Breast epithelium (tissue), 4 donors: ENCODE measurements at places on chromosomes 12 and 14. TPM values are rescaled to one million over a fixed set of nuclear protein-coding genes. Genes with fewer than 3 reads are reported as not detected.

Gene NDUFA9
- total RNA-seq, result 26.5 TPM

Gene BDKRB1
- not detected for total RNA-seq

Gene IRAK3
- 37.7 TPM for total RNA-seq

Gene TMEM30B
- 5.0 TPM for total RNA-seq

Gene ANO2
- total RNA-seq, result 16.8 TPM

Gene KRT83
- total RNA-seq, result 0.33 TPM

Gene SLC35F4
- not detected for total RNA-seq

Gene SIX1
- 5.0 TPM for total RNA-seq

Gene NOVA1
- 58.9 TPM for total RNA-seq

Gene ASB2
- not detected for total RNA-seq

Gene ACOT4
- total RNA-seq, result 5.9 TPM

Gene CD4
- total RNA-seq, result 11.0 TPM

Gene CCDC196
- not detected for total RNA-seq

Gene EP400
- 24.4 TPM for total RNA-seq

Gene POTEG
- total RNA-seq, result not detected

GRCh38 chr12:130043685-130044406 is 118.4 kb upstream of the FZD10 start:
- H3K36me3 ChIP-seq, result no peaks in the 10 kb centered on the region
- no peaks in the 10 kb centered on the region for H3K4me1 ChIP-seq
- DNase-seq, result no peak
- no peak overlapping the region for H3K27ac ChIP-seq
- H3K4me3 ChIP-seq, result no peak overlapping the region
- no peaks in the 10 kb centered on the region for H3K27me3 ChIP-seq

GRCh38 chr14:36805131-36805559 is 143.5 kb downstream of the PAX9 start:
- no peaks in the 10 kb centered on the region for H3K36me3 ChIP-seq
- no peak overlapping the region for H3K27ac ChIP-seq
- H3K27me3 ChIP-seq, result no peaks in the 10 kb centered on the region
- H3K4me1 ChIP-seq, result no peaks in the 10 kb centered on the region

DNA sequence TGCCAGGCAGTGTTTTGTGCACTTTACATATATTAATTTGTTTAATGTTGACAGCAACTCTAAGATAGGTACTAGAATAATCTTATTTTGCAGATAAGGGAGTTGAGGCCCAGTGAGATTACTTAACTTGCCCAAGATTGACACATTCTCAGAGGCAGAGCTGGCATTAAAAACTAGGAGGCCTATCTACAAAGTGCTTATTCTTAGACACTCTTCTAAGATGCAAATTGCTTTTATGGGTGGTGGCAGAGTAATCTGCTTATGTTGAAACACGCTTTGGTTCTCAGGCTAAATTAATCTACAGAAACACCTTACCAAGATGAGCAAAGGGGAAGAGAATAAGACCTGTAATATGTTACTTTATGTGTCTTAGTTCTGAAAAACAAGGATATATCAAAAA is 7.2 kb downstream of the MGP start:
- H3K27ac ChIP-seq, result no peak overlapping the region
- no peaks in the 10 kb centered on the region for H3K36me3 ChIP-seq
- no peaks in the 10 kb centered on the region for H3K27me3 ChIP-seq
- no peaks in the 10 kb centered on the region for H3K4me1 ChIP-seq
- H3K4me3 ChIP-seq, result no peak overlapping the region

- no peaks in the 10 kb centered on the region for H3K4me1 ChIP-seq
- H3K4me3 ChIP-seq, result no peak overlapping the region
- no peak for DNase-seq
- H3K27ac ChIP-seq, result no peak overlapping the region
These were observed 292.3 kb downstream of the TMEM117 start for GRCh38 chr12:44127966-44128710.

DNA sequence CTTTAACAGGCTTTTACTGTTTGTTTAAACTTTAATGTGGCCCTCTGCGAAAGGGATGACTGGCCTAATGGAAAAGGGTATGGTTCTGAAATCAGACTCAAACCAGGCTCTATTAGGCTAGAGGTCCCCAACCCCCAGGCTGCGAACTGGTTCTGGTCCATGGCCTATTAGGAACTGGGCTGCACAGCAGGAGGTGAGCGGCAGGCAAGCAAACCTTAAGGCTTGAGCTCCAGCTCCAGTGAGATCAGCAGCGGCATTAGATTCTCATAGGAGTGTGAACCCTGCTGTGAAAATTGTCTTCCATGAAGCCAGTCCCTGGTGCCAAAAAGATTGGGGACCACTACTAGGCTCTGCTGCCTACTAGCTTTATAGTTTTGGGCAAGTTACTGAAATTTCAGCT is 11.1 kb downstream of the GALNT4 start:
- H3K27me3 ChIP-seq, result no peaks in the 10 kb centered on the region
- no peak overlapping the region for H3K4me3 ChIP-seq
- H3K27ac ChIP-seq, result no peak overlapping the region
- no peak for DNase-seq
- no peaks in the 10 kb centered on the region for H3K36me3 ChIP-seq

- H3K4me3 ChIP-seq, result no peak overlapping the region
- H3K27me3 ChIP-seq, result no peaks in the 10 kb centered on the region
- no peak for DNase-seq
- no peak overlapping the region for H3K27ac ChIP-seq
- H3K4me1 ChIP-seq, result no peaks in the 10 kb centered on the region
These were observed 112.4 kb upstream of the MAX start for GRCh38 chr14:65214741-65215140.

DNA sequence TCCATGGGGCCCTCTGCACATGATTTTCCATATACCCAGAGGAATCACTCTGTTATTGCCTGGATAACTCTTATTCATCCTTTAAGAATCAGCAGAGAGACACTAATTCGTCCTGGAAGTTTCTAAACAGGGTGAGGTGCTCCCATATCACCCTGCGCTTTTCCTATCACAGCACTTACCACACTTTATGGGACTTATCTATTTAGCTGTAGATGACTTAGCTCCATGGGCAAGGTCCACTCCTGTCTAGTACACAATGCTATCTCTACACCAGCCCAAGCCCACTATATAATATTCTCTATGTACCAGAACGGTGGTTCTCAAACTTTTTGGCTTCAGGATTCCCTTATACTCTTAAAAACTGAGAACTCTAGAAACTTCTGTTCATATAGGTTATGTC is 111.7 kb downstream of the EFCAB11 start:
- no peaks in the 10 kb centered on the region for H3K27me3 ChIP-seq
- H3K36me3 ChIP-seq, result no peaks in the 10 kb centered on the region
- no peak overlapping the region for H3K27ac ChIP-seq
- H3K4me1 ChIP-seq, result no peaks in the 10 kb centered on the region

GRCh38 chr14:45096218-45096617 is 12.3 kb downstream of the PRPF39 start:
- no peak overlapping the region for H3K4me3 ChIP-seq
- H3K4me1 ChIP-seq, result no peaks in the 10 kb centered on the region
- no peak for DNase-seq
- H3K36me3 ChIP-seq, result peaks cover 5% of the 10 kb centered on the region
- H3K27ac ChIP-seq, result no peak overlapping the region

GRCh38 chr14:95111507-95112164 is 45.7 kb downstream of the DICER1 start:
- H3K36me3 ChIP-seq, result peaks cover 3% of the 10 kb centered on the region
- no peak overlapping the region for H3K4me3 ChIP-seq
- H3K4me1 ChIP-seq, result no peaks in the 10 kb centered on the region
- H3K27me3 ChIP-seq, result no peaks in the 10 kb centered on the region
- no peak for DNase-seq

DNA sequence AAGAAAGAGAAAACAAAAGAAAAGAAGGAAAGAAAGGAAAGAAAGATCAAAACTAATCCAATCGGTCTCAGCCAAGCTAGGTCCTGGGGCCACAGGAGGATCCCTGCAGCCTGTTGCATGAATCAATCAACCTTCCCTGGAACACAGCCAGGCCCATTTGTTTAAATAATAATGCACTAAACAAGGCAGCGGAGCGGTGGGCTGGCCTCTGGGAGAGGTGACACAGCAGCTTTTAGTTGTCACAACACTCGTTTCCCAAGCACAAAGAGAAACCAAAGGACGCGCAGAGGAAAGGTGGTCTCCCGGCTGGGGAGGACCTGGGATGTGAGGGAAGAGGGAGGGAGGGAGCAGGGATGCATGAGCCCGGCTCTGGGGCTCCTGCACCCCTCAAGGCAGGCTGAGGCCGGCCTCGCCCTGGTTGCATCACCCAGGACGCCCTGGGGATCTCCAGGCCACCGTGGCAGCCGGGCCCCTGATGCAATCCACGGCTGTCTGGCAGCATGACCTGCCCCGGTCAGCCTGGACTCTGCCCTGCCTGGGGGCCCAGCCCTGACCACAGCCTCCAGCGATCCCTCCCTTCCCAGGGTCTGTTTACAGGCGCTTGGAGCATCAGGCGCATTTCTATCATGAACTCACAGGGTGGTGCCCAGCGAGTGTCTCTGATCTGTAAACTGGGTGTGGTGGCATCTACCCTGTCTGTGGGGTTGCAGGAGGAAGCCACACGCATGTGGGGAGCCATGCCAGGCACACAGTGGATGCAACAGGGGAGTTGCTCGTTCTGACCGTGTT is 32.5 kb downstream of the MMP17 start:
- no peaks in the 10 kb centered on the region for H3K4me1 ChIP-seq

DNA sequence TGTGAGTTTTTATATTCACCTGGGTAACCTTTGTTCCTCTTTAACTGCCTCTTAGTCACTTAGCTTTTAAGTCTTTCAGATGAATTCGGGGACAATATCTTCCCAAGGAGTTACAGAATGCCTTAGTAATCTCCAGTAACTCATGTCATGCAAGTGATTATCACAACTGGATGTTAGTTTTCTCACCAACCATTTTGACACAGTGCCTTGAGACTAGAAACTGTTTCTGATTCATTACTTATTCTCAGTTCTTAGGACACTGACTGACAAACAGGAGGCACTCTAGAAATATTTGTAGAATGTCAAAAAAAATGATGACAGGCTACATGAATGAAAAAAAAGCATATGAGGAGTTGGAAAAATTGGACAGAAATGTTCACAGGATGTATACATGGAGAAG is 335.1 kb downstream of the ACSS3 start:
- H3K36me3 ChIP-seq, result no peaks in the 10 kb centered on the region
- H3K27ac ChIP-seq, result no peak overlapping the region
- H3K4me1 ChIP-seq, result no peaks in the 10 kb centered on the region
- no peak for DNase-seq
- no peaks in the 10 kb centered on the region for H3K27me3 ChIP-seq

GRCh38 chr14:89267656-89268055 is 149.4 kb downstream of the FOXN3 start:
- no peak overlapping the region for H3K4me3 ChIP-seq
- no peak overlapping the region for H3K27ac ChIP-seq
- no peaks in the 10 kb centered on the region for H3K36me3 ChIP-seq
- no peaks in the 10 kb centered on the region for H3K4me1 ChIP-seq

DNA sequence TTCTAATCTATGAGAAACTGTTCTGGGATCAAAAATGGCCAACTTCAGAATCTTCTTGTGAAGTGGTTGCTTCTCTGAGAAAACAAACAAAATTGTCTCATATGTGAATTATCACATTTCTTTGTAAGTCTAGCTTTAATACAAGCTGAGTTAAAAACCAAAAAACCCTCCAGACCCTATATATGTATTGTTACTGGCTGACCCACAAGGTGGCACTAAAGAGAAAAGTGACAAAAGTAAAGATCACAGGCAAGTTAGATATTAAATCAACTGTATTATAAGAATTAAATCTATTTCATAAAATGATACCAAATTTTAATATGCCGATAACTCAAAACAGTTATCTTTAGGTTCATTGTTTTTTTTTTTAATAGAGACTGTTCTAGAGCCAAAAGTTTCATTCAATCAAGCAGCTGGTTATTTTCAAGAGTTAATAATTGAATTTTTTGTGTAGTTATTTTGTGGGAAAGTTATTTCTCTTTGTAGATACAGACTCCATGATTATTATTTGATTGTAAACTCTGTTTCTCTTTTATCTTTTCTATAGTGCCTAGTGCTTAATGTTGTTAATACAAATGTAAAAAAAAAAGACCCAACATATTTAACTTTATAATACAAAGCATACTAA is 7.5 kb upstream of the TRHDE start:
- H3K4me3 ChIP-seq, result no peak overlapping the region
- H3K27ac ChIP-seq, result no peak overlapping the region
- H3K27me3 ChIP-seq, result no peaks in the 10 kb centered on the region
- no peaks in the 10 kb centered on the region for H3K36me3 ChIP-seq

GRCh38 chr12:101777485-101777884 is 38.2 kb upstream of the SYCP3 start:
- DNase-seq, result no peak
- peak overlapping the region; percentile 20 for H3K27ac ChIP-seq
- no peaks in the 10 kb centered on the region for H3K4me1 ChIP-seq
- H3K4me3 ChIP-seq, result no peak overlapping the region

DNA sequence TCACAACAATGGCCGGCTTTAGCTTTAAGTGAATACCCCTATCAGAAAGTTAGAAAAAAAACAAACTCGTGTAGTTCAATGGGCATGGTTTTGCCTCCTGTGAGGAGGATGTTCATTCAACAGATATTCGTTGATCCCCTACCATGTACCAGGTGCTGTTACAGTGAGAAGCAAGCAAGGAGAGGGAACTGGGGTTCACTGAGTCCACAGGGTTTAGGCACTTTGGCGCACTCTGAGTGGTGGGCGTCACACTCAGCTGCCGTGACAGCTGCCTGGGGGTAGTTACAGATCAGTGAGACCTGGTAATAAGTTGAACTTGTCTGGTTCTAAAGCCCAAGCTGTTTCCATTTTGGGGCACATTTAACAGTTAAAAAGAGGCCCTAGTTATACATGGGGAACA is 74.2 kb downstream of the PAPOLA start:
- no peaks in the 10 kb centered on the region for H3K27me3 ChIP-seq
- H3K4me1 ChIP-seq, result no peaks in the 10 kb centered on the region
- no peaks in the 10 kb centered on the region for H3K36me3 ChIP-seq

DNA sequence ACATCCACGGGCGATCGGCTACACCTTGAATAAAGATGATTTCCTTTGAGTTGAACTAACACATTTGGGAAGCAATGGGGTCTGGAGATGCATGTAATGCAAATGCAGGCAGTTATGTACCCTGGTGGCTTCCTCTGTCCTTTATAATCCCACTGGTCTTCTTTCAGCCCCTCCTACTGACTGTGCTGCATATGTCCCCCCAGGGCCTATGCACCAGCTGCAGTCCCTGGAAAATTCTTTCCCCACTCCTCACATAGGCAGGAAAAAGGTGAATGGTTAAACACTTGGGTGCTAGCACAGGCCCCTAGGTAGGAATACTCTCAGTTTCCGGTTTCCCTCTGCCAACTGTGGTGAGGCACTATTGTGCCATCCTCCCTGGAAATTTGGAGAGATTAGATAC is 294.8 kb upstream of the SOX5 start:
- no peak for DNase-seq
- H3K4me3 ChIP-seq, result no peak overlapping the region
- no peaks in the 10 kb centered on the region for H3K36me3 ChIP-seq
- H3K4me1 ChIP-seq, result no peaks in the 10 kb centered on the region
- H3K27ac ChIP-seq, result no peak overlapping the region
- H3K27me3 ChIP-seq, result no peaks in the 10 kb centered on the region
